ENCODE measurements at places on chromosomes 16 and 17.
A peak's percentile ranks its signal among the peaks of the same experiment; 100 is the strongest.

- DNase-seq, result no peak
Measured at GRCh38 chr17:61659437-61659836, 68.4 kb upstream of the NACA2 start.

DNA sequence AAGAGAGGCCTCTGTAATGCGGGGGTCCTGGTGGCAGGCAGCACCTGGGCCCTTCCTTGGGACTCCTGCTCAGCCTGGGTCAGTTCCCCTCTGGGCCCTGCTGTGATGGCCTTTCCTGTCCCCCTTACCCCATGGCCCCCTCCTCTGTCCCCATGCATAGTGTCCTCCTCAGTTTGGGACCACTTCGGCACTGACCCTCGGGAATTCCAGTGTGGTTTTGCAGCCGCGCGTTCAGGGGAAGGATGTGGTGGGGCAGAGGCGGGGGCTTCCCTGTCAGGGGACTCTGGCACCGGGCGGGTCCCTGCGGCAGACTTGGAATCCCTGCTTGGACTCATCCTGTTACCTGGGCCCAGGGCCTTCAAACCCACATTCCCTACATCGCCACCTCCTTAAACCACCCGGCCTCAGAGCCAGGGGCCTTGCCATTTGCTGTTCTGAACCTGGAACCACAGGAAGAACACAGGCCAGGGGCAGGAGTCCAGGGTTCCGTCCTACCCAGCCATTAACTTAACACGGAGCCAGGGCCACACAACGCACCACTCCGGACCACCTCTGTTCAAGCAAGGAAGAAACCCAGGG is 31.4 kb upstream of the EIF1 start:
- no peak for DNase-seq

DNA sequence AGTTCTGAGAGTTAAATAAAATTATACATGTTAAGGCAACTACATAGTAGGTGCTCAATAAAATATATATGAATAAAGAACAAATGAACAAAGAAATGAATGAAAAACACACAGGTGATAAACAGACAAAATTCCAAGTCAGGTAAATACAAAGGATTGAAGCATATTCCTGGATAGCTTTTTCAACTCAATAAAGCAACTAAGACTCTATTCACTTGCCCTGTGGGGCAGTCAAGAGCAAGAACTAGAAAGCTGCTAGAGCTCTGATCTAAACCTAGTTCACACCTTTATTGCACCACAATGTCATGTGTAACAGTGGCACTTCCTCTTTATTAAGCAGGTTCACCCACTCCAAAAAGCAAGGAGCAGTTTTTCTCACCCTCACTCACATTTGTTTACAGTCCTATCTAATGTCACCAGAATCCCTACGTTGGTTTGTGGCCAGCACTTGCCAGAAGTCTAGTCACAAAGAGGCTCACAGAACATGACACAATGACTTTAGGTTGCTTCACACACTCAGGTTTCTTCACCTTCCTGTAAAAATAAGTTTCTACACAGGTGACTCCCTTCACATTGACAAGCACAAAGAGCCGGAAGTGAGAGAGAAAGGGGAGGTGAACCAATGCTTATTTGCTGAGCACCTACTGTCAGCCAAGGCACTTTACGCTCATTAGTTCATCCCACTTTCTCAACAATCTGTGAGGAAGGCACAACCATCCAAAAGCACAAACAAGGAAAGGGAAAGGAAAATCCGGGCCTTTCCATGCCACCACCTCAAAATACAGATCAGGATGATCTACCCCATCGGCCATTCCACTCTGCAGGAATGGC is 70.8 kb downstream of the XPO6 start:
- no peak for DNase-seq

- DNase-seq, result peak; percentile 1
Measured at GRCh38 chr16:48831076-48831722, 221.2 kb upstream of the N4BP1 start.

DNA sequence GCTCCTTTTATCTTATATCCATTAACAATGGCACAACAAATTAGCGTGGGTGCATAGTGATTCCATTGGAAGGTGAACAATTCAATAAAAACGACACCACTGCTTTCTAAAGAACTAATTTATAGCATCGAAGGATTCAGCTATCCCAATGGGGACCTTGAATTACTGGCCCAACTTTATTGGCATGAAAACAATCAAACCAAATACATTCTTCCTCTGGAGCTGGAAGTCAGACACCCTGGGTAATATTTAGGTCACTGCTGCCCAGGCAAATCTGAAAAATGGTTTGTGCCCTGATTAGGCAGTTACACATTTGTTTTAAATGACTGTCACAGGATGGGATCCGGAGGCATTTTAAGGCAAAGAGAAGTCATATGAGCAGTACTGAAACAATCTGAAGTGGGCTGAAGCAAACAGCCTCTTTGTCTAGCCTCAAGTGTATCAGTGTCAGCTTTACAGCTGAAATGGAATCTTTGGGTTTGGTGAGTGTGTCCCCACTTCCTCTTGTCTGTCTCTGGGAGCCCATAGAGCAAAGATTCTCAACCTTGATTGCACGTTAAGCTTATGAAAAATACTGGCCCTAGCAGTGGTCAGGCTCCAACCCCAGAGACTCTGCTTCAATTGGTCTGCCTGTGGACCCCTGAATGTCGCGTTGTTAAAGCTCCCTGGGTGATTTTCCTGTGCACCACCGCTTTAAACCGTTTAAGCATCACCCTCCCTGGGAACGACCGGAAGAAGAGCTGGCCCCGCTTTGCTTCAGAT is 30.3 kb downstream of the CDK5R1 start:
- no peak for DNase-seq

- peak; percentile 35 for DNase-seq
Measured at GRCh38 chr16:57475711-57476339, 10.5 kb downstream of the DOK4 start.

DNA sequence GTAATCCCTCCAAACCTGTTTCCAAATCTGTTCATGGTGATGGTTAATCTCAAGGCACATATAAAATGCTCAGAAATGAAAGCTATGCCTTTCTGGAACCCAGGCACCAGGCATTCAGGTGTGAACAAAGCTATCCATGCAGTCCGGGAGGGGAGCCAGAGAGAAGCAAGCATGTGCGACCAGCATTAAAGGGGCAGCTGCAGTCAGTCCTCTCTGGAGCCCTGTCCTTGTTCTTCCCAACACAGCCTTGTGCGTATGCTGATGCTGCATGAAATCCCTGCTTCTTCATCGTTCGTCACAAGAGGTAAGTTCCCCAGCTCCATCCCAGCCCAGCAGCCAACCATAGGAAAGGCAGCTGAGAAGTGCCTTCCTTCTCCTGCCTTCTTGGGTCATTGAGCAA is 148.7 kb downstream of the GRIN2A start:
- no peak for DNase-seq

GRCh38 chr17:50916708-50917417 is 50.7 kb upstream of the TOB1 start:
- DNase-seq, result no peak

DNA sequence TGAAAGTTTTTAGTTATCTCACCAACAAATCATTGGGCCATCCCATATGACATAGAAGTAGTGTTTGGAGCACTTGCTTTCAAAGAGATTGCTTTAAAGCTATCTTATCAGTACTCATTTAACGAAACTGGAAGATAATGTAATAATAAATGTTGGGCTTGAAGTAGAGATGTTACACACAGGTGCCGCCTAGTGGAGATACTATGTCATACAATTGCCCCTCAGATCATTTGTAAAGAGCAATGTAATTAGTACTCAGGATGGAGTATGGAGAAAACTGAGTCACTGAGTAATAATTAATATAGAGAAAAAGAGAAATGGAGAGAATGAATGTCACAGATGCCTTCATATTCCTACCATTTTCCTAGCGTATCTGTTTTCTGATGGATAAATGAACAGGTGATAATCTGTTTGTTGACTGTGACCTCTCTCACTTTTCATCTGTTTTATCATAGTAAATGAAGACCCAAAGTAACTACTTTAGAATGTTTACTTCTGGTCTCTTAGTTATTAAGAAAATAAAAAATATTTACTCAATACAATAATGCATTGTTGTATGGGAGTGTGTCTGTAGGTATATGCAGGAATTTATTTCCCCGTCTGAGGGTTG is 80.4 kb downstream of the EFCAB5 start:
- peak; percentile 47 for DNase-seq

GRCh38 chr17:5237541-5238016 is 2.9 kb upstream of the SCIMP start:
- peak; percentile 72 for DNase-seq

- DNase-seq, result peak; percentile 74
Measured at GRCh38 chr17:35799942-35800341, 4.5 kb upstream of the MMP28 start.

GRCh38 chr17:2395258-2396181 is 5.3 kb downstream of the MNT start:
- DNase-seq, result peak; percentile 38

DNA sequence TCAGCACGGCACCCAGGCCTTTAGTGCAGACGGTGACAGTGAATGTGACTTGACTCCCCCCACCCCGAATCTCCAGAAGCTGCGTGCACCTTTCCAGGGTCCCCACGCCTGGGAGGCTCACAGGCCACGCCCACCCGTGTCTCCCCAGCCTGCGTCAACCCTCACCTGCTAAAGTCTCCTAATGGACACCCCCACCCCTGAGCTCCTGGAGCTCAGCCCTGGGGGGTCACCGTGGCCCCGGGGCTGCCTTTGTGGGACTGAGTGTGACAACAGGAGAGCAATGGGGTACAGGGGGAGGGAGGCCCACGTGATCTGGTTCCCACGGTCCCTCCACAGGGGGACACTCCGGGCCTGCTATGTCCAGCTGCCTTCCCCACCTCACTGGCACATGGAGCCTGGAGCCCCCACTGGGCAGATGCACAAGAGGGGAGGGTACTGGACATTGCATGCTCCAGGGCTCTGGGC is 7.4 kb upstream of the FASN start:
- no peak for DNase-seq

DNA sequence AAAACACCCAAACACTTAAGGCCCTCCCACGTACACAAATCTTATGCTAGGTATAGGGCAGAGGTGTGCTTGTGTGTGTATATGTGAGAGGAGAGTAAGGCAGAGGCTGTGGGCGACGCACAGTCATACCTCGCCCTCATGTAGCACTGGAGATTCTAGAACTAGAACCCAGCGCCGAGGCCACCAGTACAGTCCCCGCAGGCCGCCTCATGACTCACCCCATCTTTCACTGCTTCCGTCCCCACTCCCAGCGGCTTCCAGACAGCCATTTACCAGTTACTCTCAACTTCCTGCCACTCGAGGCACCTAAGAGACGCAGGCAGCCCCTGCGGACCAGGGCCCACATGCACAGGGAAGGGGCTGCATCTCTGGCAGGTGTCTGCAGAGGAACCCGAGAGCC is 23.2 kb upstream of the CYTH1 start:
- DNase-seq, result no peak

DNA sequence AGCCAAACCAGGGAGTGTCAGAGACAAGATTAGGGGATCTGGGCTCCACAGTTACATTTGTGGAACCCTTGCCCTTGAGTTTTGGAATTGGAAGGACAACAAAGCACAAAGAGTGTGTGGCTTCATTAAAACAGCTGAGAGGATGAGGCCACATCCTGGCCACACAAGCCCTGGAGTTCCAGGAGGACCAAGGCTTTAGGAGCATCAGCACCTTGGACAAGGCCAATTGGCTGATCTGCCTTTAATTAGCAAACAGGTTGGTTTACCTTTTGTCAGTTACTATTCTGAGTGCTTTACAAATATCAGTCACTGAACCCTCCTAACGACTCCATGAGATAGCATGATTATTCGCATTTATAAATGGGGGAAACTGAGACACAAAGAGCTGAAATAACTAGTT is 54.7 kb downstream of the SLC6A2 start:
- no peak for DNase-seq

DNA sequence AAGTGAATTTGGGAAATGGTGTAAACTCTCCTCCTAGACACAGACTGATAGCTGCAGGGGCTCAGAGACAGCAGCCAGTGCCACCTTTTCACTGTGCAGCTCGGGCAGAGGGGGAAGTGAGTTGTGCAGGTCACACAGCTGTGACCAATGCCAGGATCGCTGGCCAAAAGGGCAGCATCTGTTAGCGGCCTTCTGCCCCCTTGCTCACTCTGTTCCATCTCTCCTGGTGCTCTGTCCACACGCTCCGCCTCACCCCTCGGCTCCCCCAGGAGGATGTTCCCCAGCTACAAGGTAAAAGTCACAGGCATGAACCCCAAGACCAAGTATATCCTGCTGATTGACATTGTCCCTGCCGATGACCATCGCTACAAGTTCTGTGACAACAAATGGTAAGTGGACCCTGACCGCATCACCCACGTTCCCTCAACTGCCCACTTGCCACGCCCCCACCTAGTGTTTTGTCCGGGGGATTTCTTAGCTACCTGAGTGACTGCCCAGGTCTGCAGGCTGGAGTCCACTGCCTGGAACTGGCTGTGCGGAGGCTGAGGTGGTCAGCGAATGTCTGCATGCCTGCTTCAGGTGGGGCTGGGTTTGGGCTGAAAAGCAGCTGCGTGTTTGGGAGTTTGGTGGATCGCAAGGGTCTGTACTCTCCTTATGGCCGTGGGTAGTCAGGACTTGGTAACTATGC is 13.5 kb downstream of the TBX4 start:
- DNase-seq, result no peak

- no peak for DNase-seq
Measured at GRCh38 chr16:79869304-79870015, 268.9 kb upstream of the MAF start.

GRCh38 chr17:6691546-6691945 is 21.6 kb downstream of the SLC13A5 start:
- no peak for DNase-seq

GRCh38 chr17:74595037-74595750 is 3.1 kb upstream of the CD300LD start:
- DNase-seq, result no peak

DNA sequence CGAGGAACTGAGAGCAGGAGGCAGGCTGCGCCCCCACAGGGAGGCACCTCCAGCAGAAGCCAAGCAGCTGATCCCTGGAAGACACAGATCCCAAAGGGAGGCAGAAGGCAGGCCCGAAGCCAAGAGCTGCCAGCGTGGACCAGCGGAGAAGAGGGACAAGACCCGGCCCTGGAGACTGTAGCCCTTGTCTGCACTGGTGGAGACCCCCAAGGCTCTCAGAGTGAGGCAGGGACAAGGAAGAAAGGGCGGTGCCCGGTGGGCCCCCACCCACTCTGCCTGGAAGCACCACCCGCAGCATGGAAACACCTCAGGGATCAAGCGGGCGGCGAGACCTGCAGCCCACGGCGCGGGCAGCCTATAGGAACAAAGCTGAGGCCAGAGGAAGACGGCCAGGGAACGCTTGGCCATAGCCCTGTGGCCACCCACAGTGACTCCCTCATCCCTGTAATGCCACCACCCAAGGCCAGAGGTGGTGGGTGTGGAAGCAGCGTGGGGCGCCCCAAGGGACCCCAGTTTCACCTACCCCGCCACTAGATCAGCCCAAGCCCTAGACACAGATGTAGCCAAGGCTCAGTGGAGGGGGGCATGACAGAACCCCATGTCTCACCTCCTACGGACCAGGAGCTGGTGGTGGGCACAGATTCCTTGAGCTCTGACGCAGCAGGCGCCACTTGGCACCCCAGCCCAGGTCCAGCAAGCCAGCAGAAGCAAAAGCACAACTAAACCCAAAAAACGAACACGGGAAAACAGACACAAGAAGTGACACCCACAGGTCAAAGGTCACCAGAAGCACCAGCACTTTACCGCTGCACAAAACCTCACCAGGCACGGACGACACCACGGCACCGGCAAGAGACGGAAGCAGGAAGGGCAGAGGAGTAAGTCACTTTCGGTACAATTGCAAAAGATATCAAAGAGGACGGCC is 2.9 kb upstream of the SIRT7 start:
- no peak for DNase-seq

- no peak for DNase-seq
Measured at GRCh38 chr16:48250520-48251278, 3.4 kb upstream of the ABCC11 start.

- DNase-seq, result no peak
Measured at GRCh38 chr17:18959845-18960240, 7.9 kb downstream of the SLC5A10 start.

GRCh38 chr17:68400404-68400735 is 56.9 kb downstream of the WIPI1 start:
- no peak for DNase-seq

All from EL (cell line).